Muscle of arm (tissue), 14 donors: ENCODE measurements at places on chromosomes 6 and 20.
A peak's percentile ranks its signal among the peaks of the same experiment; 100 is the strongest.

- no peak for DNase-seq
Measured at GRCh38 chr6:4059115-4059777, 19.7 kb downstream of the FAM217A start.

DNA sequence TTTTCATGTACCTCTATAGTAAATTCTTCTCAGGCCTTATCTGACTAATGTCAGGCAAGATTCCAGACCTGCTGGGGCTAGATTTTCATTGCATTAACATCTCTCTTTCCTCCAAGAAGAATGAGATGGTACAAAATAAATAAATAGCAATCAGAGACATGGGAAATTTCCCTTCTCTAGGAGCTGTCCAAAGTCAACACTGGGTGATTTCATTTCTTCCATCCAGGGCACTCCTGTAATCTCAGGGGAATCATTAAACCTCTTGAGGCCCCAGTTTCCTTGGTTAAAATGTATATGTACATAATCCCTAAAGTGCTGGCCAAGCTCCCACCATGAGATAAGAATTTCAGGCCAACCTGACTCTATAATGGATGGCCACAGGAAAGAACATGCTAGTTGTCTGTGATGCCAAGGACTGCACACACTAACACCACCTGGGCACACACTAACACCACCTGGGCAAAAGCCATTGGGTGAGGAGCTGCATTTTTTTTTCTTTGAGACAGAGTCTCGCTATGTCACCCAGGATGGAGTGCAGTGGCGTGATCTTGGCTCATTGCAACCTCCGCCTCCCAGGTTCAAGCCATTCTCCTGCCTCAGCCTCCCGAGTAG lies 912 bp downstream of the IL17F start:
- DNase-seq, result no peak

DNA sequence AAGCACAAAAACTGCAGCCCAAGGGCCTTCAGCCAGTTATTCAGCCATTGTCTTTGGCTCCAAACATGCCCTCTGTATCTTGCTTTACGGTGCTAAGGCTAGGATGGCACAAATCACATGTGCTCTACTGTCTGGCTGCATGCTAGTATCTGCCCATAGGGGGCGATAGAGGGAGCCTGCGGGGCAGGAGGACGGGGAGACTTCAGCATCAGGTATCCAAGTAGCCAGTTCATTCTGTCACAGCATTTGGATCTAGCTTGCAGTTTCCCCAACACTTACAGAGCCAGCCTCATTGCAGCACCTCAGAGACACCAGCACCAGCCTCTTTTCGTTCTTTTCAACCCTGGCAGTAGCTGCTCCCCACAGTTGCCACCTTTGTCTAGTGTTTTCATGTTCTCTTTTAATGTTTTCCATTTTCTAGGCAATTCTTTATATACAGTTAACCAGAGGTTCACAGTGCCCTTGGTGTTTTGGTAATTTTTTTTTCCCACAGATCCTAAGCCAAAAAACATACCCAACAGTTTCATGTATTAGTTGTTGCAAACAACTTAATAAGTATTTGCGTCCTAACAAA lies 705.9 kb downstream of the PTPRT start:
- no peak for DNase-seq

DNA sequence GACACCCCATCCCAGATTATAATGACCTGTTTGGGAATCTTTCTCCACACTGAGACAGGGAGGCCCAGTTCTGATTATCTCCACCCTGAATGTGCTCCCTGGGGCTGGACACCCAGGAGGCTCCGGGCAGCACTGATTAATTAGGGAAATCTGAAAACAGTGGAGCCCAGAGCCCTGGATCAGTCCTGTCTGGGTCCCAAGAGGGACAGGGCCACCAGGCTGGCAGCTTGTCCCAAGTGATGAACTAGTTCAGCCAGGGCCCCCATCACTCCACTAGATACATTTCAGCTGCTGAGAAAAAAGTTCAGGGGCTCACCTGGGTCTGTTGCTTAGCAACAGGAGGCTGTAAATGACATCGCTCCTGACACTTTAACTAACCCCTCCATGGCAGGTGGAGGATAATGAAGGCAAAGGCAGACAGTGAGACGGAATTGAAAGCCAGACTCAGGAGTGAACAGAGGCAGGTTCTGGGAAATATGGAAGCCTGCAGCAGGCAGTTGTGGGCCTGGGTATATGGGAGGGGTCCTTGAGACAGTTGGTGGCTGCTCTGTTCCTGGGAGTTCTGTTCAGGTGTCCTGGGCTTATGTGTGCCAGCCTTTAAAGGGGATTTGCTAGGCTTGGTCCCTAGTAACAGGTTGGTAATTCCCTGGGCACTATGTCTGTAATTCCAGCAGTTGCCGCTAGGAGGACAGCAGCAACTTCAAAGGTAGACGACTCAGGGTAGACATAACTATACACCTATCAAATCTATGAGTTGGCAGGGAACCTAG lies 78.3 kb upstream of the CTNNBL1 start:
- DNase-seq, result no peak

- no peak for DNase-seq
Measured at GRCh38 chr6:87714093-87714842, 12.2 kb upstream of the AKIRIN2 start.

DNA sequence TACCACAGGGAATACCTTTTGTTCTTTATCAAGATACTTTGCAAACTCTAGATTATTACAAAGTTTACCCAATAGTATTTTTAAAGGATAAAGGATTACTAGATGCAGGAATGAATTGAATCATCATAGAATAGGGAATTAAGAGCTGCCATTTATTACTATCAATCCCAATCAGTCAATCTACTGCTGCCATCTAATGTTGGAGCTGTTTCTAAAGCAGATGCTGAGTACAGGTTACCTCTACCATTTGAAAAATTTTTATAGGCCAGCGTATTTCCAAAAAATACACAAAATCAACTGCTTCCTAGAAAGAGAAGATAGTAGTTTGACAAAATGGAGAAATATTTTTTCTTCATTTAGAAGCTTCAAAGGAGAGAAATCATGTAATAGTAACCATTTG lies 520.4 kb downstream of the ADGRB3 start:
- DNase-seq, result no peak

- peak; percentile 37 for DNase-seq
Measured at GRCh38 chr6:156791320-156791850, 14.2 kb downstream of the ARID1B start.

GRCh38 chr6:19311786-19312185 lies 525.4 kb upstream of the ID4 start:
- no peak for DNase-seq

DNA sequence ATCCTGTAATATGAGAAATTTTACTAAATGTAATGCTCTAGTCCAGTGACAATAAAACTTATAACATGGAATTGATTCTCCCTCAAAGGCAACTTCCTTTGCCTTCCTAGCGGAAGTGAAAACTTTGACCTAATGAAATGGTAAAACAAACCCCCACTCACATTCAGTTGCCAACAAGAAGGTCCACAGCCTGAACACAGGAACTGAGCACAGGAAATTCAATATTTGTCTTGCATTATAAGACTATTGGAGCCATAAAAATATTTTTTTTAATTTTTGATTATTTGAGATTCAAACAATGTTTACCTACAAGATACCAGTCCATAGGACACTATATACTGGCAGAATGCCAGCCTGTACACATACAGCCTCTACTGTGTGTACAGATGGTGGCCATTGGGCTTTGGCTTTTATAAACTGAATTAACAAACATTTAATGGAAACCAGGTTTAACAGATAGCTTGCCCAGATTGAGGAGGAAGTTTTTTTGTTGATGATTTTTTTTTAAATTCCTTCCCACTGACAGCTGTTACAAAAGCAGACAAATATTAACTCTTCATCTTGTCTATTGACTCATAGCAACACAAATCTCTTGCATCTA lies 481.5 kb upstream of the JAG1 start:
- DNase-seq, result no peak

GRCh38 chr6:112865131-112865530 lies 518.0 kb downstream of the RFPL4B start:
- no peak for DNase-seq
